ENCODE measurements at places on chromosomes 2 and 18.

- no peak for DNase-seq
Measured at GRCh38 chr2:84631985-84632384, 115.7 kb downstream of the DNAH6 start.

- no peak for DNase-seq
Measured at GRCh38 chr2:73291093-73291460, 2.3 kb downstream of the EGR4 start.

DNA sequence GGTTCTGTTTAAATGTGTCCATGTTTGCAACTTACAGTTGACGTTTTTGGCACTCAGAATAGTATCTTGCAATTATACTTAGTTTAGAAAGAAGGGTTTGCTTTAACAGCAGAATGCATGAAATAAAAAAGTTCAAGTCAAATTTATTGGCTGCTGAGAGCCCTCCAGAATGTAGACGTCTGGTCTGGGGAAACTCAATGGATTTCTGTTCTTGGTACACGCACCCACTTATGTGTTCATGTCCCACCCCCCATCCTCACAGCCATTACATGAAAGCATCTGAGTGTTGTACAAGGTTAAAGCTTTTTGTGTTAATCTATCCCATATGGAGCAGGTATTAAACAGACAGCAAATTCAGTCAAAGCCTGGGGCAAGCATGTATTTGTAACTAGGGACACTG lies 219.5 kb downstream of the SOX11 start:
- DNase-seq, result no peak

- DNase-seq, result no peak
Measured at GRCh38 chr2:71181316-71181715, 45.6 kb downstream of the PAIP2B start.

GRCh38 chr2:211435331-211435730 lies 878.9 kb downstream of the CPS1 start:
- no peak for DNase-seq

GRCh38 chr2:126893153-126893552 lies 5.5 kb upstream of the TEX51 start:
- no peak for DNase-seq

- no peak for DNase-seq
Measured at GRCh38 chr2:602571-603359, 74.4 kb downstream of the TMEM18 start.

- no peak for DNase-seq
Measured at GRCh38 chr18:68104036-68104435, 587.5 kb upstream of the DSEL start.

DNA sequence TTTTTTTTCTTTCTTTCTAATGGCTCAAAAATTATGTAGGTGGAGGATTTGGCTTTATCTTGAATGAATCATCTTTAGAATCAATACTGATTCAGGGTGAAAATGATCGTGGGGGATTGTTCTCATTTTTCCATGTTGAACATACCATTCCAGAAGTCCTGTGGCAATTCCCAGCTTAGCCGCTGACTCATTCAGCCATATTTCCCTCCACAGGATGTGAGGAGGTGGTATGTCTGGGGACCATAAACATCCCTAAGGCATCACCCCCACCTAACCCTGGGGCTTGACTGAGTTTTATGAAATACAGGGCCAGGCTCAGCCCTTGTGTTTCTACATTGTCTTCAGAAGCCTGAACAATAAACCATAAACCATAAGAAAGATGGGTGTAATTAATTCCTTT lies 92.7 kb upstream of the FN1 start:
- no peak for DNase-seq

DNA sequence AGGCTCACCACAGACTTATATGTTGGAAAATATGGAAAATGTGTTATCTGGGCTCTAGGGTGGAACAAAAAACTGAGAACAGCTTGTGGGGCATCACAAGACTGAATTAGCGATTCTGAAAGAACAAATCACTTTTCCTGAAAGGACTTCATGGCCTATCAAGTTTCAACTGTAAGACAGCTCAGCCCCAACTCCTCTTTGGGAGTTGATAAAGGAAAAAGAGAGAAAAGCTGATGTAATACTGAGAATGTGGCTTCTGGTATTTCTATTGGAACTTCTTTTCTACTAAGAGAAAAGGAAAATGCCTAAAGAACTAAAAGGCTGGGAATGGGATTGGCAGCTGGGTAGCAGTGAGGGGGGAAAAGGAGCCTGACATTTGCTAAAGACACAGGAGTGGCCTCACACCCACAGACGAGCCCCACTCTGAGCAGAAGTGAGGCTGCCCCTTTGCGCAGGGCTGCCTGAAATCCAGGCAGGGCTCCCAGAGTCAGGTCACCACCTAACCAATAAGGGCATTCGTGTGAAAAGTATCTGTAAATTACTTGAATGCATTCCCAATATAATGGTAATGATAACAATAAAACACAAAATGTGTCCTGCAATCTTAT lies 75.6 kb downstream of the LRP2 start:
- no peak for DNase-seq

DNA sequence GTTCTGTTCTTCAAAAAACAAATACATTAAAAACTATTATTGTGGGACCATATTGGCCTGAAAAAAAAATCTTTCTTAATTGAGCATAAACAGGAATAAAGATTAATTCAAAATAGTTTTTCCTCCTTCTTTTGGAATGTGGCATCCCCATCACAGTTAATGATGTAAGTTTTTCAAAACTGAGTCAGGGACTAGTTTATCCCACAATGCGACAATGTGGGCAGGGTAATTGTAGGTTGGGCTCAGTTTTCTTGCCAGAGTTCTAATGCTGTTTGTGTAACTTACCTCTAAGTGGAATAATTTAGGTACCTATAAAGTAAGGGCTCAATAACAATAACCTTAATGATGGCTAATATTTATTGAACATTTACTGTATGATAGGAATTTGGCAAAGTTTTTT lies 82.0 kb downstream of the PMS1 start:
- DNase-seq, result no peak

DNA sequence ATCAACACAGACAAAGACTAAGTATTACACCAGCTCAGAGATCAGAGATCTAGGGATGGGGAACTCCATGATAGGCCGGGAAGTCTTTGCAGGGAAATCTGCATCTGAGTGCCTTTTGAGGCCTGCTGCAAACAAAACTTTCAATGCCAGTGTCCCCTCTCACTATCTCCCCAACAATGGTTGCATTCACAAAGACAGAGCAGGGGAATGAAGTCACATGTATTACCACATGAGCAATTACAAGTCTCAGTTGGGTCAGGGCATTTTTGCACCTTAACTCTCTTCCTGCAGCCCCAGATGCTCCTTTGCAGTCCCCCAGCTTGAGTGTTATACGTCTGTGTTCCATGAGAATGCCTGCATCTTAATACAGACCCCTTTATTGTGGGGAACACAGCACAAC lies 1.8 kb upstream of the RNF144A start:
- DNase-seq, result no peak

DNA sequence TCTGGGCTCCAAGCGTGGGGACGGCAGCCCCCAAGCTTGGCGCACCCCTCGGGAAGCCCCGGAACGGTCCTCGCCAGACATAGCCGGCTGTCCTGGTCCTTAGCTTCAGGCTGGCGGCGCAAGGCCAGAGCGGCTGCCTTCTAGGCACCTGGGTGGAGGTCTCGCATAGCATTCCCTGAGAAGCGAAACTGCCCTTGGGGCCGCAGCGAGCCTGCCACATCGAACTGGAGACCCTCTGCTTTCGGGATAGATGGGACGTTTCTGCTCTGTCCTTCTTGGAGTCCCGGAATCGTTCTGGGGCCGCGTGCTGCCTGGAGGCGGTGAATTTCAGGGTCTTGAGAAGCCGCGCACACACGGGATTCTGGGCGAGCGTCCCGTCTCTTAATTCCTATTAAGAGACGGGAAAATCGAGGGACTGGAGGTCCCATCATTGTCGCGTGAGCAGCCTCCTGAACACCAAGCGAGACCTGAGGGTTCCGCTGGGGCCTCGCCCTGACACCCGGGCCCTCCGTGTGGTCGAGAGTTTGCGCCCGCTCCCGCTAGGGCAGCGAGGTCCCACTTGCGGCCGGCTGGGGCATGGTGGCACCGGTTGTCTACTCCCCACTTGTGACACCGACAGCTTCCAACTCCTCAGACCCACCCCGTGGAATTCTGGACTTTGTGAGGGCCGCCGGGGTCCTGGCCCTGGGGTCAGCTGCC lies 9.7 kb upstream of the EN1 start:
- DNase-seq, result no peak

- DNase-seq, result no peak
Measured at GRCh38 chr2:237577956-237578870, 11.8 kb downstream of the PRLH start.

DNA sequence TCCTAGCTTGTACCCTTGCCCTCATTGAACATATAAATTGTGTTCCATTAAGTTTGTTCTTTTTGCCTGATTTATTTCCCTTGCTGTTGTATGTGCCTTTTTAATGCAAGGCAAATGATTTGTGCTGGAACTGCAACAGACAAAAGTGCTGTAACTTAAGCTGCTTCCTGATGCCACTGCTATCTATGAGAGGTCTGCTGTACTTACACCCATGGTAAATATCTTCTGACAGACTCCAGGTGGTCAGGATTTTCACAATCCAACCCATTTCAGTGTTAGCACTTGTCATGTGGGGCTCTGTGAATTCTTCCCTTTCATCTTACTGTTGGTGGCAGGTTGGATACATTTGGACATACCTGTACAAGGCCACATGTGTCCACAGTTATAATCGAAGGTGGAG lies 63.5 kb downstream of the ARHGAP15 start:
- DNase-seq, result no peak

- DNase-seq, result no peak
Measured at GRCh38 chr2:164928101-164928673, 27.1 kb downstream of the SLC38A11 start.
